ENCODE measurements at places on chromosomes 7 and 10.

GRCh38 chr7:27130540-27131389 lies at the start of gene HOXA4:
Gene HOXA4, minus strand, starts transcription at chr7:27130757. Its CDS starts 24 bp downstream, at chr7:27130733.
- peak; percentile 95 for DNase-seq

- no peak for DNase-seq
These were observed 371.9 kb downstream of the BMPER start for GRCh38 chr7:34277016-34277802.

DNA sequence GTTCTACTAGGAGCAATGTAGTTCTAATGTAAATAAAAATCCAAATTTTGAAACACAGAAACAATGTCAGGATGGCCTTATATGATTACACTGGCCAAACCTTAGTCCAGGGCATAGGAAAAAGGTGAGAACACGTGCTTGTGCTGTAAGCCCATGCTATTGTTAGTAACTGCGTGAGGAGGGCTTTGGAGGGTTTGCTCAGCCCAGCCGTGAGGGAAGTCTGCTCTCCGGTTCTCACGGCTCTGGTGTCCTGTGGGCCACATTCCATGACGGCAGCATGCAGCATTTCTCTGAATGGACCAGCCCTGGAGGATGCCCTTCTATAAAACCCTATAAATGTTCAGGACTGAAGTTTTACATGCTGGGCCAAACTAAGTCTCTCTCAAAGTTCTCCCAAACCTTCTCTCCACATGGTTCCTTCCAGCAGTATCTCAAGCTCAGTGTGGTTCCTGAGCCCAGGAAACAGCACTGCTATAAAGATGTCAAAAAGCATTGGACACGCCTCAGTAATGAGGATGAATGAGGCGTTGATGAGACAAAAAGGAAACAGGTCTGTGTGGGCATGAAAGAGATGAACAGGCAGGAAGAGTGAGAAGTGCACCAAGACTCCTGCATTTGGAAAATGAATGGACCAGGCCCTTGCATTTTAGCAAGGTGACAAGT lies 174.8 kb upstream of the CDCA7L start:
- no peak for DNase-seq

GRCh38 chr10:80535671-80536360 lies 1.9 kb upstream of the SH2D4B start:
- peak; percentile 87 for DNase-seq

- no peak for DNase-seq
These were observed 284.7 kb downstream of the HDAC9 start for GRCh38 chr7:18780266-18780665.

- DNase-seq: no peak
These were observed 361.4 kb upstream of the VSTM2A start for GRCh38 chr7:54180796-54181195.

- no peak for DNase-seq
These were observed 112.3 kb downstream of the SPDYE5 start for GRCh38 chr7:75604408-75604807.

DNA sequence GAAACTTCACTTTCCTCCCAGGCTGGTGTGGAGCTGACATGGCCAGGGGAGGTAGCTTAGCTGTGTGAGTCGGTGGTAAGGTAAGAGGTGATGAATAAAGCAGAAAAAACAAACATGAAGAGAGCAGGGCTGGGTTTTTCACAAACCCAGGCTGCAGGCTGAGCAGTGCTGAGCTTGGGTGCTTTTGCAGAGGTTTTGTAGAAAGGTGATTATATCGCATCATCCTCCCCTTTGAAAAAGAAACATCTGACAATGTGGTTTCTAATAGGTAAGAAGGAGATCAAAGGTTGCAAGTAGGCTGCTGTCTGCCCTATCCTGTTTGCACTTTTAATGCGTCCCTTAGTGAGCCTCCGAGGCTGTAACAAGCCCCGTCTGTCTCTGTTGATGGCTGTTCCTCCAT lies 69.6 kb upstream of the GRM8 start:
- DNase-seq: no peak

GRCh38 chr10:94571528-94571927 lies 25.9 kb downstream of the HELLS start:
- DNase-seq: no peak

- no peak for DNase-seq
These were observed 639.2 kb upstream of the POT1 start for GRCh38 chr7:125568799-125569198.

- DNase-seq: no peak
These were observed 359.7 kb downstream of the CRPPA start for GRCh38 chr7:16061630-16062029.

DNA sequence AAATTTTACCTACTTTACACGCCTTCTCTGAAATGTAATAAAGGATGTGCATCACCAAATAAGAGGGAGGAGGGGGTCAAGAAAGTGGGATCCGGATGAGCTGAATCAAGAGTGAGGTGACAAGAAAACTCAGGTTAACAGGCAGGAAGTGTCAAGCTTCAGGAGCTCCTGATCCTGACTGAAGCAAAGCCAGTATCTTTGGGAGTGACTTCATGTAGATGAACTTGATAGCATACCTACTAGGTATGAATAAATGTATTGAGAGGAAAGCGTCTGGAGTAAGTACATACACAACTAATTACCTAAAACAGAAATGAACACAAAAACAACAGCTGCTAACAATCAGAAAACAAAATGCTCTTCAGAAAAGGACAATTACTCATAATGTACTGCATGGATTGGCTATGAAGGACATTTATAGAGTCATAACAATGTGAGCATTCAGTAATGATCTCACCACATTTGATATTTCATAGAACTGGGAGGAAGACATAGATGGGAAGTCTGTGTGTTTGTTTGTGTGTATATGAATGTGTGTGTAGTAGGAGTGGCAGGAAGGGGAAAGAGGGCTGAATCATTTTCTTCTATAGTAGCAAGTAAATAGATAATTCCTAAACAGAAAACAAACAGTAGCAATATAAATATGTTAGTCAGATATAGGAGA lies 29.4 kb downstream of the PRKG1 start:
- no peak for DNase-seq

DNA sequence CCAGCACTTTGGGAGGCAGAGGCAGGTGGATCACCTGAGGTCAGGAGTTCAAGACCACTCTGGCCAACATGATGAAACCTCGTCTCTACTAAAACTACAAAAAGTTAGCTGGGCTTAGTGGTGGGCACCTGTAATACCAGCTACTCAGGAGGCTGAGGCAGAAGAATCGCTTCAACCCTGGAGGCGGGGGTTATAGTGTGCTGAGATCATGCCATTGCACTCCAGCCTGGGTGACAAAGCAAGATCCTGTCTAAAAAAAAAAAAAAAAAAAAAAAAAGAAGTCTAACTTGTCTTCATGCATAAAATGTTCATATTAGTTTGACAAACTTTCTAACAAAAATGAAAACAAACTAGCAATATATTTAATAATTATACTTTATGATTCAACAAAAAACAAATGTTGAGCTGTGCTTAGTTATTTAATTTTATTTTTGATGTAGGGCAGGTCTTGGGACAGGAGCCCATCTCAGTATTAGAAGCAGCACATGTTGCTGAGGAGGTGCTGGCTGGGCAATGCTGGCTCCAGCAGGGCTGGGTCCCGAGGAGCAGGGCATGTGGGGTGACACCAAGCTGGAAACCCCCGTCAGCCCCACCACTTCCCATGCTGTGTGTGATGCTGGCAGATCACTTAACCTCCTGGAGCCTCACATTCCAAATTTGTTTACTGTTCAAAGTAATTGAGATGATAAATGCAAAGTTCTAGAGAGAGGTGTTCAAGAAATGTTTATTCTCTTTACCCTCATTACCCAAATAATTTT lies 335.3 kb upstream of the KLF6 start:
- DNase-seq: no peak

DNA sequence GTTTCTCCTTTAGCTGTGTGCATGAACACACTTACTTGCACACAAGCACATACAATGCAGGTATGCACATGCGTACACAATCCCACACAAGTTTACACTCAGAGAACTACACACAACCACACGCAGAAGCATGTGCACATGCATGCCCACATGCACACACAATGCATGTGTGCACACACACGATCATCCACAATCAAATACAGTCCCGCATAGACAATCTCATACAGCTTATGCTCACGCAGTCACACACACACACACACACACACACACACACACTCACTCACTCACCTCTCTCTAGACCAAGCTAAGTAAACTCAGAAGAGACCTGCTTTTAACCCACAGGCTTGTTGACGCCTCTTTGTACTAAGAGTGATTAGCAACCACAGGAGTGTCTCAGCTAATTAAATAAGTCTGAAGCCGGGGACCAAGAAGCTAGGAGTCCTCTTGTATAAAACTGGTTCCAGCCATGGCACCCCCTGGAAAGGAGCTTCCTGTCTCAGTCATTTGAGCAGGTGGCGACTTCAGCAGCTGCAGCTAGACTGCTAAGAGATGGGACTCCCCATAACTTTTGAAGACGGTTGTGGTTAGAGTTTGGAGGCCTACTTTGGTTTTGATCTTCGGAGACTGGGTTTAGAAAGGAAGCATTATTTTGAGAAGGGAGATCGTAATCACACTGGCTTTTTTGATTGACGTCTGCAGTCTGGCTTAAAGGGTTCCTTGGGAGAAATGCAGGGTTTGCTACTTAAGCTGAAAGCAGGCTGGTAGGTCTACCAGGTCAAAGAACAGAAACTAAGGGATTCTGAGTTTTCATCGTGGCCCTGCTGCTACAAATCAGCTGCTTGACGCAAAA lies 82.3 kb upstream of the ADRB1 start:
- DNase-seq: peak; percentile 75

GRCh38 chr10:130804281-130804680 lies 507.2 kb downstream of the TCERG1L start:
- no peak for DNase-seq

DNA sequence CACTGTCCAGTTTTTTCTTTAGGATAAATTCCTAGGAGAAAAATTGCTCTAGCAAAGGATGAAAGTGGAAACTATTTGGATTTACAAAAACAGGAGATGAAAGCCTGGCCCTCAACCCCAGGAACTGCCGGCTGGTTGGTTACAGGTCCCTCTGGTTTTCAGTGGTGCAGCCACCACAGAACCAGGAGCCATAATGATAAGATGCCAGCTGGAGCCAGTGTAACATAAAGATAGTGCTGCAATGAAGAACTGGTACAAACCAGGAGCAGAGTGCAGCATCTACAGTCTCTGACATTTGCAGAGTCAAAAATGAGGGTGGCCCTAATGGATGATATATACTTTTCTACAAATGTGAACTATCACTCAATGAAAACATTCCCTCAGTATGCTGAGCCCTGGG lies 20.4 kb upstream of the NUP42 start:
- DNase-seq: no peak

- DNase-seq: no peak
These were observed 273.7 kb downstream of the SKAP2 start for GRCh38 chr7:26590709-26591108.

DNA sequence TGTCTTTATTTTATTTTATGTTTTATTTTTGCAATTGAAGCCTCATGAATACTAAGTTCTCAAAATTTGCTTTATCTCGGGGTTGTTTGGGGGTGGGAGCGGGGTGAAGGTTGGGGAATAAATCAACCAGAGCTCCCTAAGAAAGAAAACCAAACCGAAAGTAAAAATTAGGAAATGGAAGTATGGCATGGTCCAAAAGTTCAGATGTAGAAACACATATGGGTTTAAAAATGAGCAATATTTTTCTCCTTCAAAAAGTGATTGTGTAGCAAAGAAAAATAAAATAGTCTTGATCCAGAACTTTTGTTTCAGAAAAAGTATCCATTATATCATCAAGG lies 177.4 kb upstream of the PLXDC2 start:
- DNase-seq: no peak

DNA sequence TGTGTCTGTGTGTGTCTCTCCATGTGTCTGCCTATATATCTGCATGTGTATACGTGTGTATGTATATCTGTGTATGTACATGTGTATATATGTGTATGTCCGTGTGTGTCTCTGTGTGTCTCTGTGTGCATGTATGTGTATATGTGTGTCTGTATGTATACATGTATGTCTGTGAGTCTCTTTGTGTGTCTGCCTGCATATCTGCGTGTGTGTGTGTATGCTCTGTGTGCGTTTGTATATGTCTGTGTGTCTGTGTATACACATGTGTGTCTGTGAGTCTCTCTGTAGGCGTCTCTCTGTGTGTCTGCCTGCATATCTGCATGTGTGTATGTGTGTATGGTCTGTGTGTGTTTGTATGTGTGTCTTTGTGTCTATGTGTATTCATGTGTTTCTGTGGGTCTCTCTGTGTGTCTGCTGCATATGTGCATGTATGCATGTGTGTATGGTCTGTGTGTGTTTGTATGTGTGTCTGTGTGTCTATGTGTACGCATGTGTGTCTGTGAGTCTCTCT lies 23.7 kb upstream of the KLF6 start:
- DNase-seq: no peak

DNA sequence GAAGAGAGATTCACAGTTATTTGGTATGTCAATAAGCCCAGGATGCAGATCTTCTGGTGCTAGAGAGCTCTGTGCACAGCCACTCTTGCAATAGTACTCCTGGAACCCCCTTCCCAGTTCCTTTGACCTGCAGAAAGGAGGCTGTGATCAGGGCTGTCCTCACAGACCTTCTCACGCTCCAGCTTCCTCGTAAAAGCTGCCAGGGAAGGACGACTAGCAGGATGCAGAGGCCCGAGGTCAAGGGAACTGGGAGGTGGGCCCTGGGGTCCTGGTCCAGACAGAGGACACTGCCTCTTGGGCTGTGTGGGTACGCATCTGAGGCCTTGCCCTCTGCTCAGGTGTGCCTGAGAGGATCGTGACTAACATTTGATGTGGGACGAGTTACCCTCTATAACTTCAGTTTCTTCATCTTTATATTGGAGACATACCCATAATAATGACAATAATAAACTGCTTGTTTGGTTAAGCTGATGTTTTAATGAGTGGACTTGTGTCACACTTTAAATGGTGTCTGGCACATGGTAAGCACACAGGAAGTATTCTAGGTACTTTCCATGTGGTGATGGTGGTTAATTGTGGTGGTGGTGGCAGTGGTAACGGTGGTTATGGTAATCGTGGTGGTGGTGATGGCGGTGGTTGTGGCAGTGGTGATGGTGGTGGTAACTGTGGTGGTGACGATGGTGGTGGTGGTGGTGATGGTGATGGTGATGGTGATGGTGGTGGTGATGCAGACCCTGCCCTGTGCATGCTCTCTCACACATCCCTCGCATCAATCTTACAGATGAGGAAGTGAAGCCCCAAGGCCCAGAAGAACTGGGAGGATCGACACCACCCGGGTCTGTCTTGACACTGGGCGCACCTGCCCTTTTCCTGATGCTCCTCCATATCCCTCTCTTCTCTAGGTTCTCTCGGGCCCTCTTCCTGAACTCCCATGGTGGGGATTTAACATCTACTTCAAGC lies 235.2 kb upstream of the GRB10 start:
- DNase-seq: no peak

DNA sequence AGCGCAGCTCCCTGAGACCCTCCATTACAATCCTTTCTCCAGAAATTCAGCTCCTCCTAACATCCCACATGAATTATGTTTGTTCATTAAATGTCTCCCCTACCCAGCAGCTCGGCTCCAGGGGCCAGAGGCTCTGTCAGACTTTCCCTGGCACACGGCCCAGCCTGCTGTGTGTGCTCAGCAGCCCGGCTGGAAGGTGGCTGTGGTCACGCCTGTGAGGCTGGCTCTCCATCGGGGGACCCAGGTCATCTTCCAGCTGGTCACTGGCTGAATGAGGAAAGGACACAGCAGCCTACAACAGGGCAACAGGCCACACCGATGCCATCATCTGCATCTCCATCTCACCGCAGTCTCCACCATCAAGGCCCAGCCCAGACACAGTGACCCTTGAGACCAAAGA lies 219.8 kb downstream of the MAD1L1 start:
- DNase-seq: no peak

GRCh38 chr7:44310221-44310848 lies 15.1 kb downstream of the CAMK2B start:
- no peak for DNase-seq
